ENCODE measurements at places on chromosomes 2 and 18.

GRCh38 chr2:199814101-199814816 lies 36.7 kb downstream of the FTCDNL1 start:
- peak; percentile 45 for DNase-seq

DNA sequence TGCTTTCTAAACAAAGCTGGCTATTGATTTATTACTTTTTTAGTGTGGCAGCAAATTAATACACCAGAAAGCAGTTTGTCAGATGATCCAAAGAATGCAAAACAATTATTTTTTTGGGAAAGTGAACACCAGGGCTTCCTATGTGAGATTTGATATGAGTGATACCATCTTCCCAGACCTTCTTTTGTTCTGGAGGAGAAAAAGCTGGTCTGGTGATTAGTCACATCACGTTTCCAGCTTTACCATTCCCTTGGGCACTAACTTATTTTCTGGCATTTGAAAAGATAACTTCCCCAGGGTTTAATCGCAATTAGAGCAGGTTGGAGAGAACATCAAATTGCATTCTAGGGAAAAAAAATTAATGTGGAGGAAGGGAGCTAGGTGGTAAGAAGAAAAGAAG lies 182.9 kb upstream of the TANK start:
- no peak for DNase-seq

DNA sequence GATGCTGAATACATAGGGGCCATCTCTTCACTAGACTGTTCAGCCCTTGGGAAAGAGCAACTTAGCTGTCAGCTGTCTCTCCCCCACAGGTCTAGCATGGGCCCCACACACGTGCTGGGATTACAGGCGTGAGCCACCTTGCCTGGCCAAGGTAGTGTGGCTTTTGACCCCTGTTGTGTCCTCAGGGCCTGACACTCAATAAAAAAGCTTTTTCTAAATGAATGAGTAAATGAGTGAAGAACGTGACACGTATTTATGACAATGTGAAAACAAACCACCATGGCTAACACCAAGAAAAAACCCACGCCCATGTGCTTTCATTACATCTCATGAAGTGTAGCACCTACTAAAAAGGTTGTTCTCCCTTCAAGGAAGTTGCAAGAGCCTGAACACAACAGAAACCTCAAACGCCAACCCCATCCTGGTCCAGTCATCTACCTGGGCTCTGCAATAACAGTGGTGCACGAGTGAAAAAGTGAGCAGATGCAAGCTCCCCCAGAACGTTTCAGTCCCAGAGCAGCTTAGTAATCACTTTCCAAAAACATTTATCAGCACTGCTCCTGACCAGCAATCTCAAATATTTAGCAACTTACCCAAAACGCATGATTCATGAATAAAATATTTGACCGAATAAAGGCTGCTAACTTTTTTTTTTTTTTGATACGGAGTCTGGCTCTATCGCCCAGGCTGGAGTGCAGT lies 3.4 kb downstream of the WDFY1 start:
- peak; percentile 95 for DNase-seq

GRCh38 chr18:24987303-24988252 lies 364.4 kb downstream of the ZNF521 start:
- peak; percentile 73 for DNase-seq

DNA sequence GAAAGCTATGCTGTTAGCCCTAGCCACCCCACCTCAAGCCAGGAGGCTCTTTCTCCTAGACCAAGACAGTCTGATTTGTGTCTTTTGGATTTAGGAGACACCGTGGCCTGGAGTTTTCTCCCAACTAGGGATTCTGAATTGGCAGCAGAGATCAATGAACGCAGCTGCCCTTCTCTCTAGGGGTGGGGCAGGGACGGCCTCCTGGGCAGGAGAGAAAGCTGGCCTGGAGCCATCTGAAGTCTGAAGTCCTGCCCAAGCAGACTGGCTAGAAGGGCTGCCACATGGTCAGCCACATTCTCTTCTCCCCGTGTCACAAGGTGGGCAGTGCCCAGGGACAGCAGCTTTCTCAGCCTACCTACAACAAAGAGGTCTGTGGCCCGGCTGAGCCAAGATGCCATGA lies 45.1 kb downstream of the PIEZO2 start:
- DNase-seq = no peak

- no peak for DNase-seq
Measured at GRCh38 chr18:35707247-35707646, 125.7 kb downstream of the GALNT1 start.

GRCh38 chr2:240410808-240411207 lies 24.7 kb upstream of the GPC1 start:
- no peak for DNase-seq

DNA sequence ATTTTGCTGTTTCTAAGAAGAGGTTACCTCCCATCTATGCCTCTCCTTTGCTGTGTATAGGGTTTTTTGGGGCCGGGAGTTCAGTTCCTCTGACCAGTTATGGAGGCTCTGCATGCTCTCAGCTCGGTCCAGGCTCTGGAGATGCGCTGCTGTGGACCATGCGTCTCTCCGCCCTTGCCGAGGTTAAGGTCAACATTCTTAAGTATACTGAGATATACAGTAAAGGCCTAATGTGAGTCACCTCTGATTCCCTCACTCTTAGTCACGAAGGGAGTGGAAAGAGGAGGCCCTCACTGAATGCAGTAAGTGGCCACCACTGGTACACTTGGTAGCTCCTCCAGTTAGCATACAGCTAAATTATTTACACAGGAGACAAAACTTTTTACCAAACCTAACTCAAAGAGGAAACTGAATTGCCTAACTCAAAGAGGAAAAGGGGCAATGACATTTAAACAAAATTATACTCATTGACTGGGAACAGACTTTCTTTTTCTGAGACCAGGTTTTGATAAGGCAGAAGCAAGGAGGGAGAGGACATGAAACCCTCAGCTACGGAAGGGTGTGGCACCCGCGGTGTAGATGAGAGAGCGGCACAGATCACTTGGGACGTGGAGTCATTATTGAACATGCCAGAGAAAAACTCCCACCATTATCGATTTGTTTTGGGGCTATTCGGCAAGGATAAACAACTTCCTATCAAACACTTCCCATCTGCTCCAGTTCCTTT lies 98.7 kb downstream of the COPS8 start:
- peak; percentile 76 for DNase-seq

- DNase-seq = no peak
Measured at GRCh38 chr2:33478968-33479731, 2.7 kb downstream of the RASGRP3 start.

- DNase-seq = peak; percentile 71
Measured at GRCh38 chr2:144479138-144479537, 40.8 kb downstream of the ZEB2 start.

- DNase-seq = no peak
Measured at GRCh38 chr2:221448844-221449390, 123.2 kb downstream of the EPHA4 start.

DNA sequence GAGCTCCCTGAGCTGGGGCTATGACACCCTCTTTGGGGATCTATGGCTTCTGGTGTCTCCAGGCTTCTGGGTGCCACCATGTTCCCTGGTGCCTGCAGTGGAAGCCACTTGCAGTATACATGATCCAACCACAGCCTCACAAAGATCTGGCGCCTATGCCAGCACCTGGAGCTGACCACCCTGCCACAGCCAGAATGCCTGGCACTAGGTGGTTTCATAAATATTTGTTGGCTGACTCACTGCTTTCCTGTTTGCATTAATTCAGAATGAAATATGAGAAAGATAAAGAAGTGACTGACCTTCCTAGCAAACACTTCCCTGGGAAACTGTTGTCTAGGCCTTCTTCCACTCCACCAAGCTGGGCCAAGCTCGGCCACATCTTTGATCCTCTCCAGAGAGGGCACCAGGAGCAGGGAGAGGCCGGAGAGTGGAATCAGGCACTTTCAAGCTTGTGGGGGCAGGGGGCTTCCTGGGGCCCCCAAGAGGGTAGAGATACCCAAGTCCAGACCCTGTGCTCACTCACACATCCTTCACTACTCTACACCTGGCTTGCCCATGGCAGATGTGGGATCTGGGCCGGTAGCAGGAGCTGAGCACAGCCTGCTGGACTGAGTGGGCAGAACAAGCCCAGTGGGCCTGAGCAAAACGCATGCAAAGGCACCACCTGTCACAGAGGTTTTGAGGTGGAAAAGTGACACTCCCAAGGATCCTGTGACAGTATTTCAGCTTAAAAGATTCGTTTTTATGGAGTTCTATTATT lies 565.7 kb downstream of the SLC4A3 start:
- peak; percentile 19 for DNase-seq

DNA sequence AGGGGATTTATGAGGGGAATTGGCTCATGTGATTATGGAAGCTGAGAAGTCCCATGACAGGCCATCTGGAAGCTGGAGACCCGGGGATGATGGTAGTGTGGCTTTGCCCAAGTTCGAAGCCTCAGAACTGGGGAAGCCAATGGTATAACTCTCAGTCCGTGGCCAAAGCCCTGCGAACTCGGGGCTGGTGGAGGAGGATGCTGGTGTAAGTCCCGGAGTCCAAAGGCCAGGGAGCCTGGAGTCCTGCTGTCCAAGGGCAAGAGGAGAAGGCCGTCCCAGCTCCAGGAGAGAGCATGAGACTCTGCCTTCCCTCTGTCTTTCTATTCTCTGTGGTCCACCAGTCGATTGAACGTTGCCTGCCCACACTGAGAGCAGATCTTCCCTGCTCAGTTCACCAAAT lies 43.2 kb upstream of the CABLES1 start:
- DNase-seq = no peak

DNA sequence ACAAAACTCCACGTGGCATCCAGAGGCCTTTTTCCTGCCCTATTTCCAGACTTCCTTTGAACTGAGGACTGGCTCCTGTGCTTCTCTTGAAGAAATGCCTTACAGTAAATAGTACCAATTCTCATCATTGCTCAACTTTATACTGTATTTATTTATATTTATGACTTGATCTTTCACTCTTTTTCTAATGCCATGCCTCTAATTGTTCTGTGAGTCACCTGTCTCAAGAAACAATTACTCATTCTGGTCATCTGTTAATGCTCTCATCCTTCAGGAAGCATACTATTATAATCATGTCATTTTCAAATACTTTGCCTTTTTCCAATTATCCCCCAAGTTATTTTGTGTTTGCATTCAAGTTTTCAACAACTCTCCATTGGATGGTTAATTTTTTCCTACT lies 85.9 kb downstream of the DCDC2C start:
- peak; percentile 65 for DNase-seq

- no peak for DNase-seq
Measured at GRCh38 chr2:27445155-27445554, 3.0 kb downstream of the KRTCAP3 start.

- DNase-seq = no peak
Measured at GRCh38 chr18:78822949-78823285, 156.7 kb upstream of the SALL3 start.

GRCh38 chr2:102366406-102367112 lies 11.0 kb downstream of the IL18R1 start:
- no peak for DNase-seq

DNA sequence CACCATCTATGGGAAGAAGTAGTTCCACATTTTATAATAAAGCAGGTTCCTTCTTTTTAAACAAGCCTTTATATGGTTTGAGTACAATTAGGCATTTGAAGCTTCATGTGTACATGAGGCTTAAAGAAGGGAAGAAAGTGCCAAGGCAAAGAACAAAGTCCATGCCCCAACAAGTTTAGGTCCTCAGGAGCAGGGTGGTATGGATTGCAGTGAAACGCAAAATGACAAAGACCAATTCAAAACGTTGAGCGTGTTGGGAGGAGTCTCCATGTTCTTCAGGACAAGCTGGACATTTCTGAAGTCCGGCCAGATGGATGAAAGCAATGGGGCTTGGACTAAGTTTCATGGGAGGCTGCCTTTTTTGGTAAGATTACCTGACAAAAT lies 78.8 kb upstream of the FZD5 start:
- DNase-seq = no peak

DNA sequence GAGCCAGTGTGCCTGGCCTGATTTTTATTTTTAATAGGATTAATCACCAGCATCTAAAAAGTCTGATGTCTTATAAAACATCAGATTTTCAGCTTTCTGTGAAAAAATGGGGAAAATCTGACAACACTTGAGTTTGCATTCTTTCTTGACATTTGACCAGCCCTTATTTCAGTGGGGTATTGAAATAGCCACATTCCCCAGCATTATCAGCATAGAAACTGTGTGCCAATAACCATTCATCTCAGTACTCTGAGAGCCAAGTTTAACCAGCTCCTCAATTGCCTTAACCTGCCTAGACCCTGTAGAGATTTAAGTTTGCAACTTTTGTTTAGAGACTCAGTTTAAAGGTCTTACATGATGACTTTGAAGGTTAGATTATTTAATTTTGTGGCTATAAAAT lies 155.0 kb downstream of the CERS6 start:
- no peak for DNase-seq

DNA sequence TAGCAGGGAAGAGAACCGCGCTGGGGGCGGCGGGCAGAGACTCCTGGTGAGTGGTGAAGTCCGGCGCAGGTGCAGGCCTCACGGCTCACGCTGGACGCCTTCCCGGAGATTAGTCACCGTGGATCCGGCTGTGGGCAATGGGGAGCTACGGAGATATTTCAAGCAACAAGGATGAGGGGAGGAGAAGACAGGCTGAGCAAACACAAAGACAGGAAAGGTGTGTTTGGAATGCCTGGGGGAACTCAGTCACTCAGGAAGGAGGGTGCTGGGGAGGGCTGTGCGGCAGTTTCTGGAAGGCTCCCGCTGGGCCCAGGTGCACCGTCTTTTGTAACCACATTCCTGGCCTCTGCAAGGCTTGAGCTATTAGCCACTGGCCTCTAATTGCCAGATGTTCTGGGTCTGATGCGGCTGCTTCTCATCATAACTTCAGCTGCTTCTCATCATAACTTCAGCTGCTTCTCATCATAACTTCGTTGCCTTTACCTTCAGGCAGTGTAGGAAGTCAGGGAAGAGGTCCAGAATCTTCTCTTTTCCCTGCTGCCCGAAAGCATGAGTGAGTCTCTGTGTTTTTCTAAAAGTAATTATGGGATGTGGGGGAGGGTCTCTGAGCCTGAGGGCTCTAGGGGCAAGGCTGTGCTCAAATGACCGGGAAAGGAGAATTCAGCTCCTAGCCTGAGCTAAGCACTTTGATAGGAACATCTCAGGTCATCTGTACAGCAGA lies 118.9 kb downstream of the PXDN start:
- peak; percentile 71 for DNase-seq
